ENCODE measurements at places on chromosomes 6 and 20.

DNA sequence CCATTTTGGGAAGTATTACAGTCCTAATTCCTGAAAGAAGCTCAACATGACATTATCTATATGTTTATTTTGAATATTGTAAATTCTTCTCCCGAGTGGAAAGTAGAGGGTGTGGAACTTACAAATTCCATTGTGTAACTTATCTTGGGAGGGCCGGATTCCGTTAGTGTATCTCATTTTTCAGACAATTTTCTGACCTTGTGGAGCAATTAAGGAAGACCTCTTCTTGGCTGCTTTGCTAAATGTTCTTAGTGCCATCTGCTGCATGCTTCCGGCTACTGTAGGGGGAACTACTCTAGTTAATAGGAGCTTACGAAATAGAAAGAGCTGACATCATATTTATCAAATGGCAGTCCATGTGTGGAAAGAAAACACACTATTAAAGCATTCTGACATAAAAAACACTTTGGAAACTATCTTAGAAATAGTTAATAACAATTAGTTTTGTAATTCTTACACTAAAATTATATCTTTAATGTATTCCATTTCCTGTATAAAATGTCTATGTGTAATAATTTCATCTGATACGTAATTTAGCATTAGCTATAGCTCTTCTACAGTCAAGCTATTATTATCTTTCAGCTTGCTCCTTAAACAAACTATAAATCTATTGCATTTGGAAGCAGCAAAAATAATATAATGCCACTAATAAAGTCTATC, 41.5 kb upstream of the KCNQ5 start:
- DNase-seq: peak; percentile 4

DNA sequence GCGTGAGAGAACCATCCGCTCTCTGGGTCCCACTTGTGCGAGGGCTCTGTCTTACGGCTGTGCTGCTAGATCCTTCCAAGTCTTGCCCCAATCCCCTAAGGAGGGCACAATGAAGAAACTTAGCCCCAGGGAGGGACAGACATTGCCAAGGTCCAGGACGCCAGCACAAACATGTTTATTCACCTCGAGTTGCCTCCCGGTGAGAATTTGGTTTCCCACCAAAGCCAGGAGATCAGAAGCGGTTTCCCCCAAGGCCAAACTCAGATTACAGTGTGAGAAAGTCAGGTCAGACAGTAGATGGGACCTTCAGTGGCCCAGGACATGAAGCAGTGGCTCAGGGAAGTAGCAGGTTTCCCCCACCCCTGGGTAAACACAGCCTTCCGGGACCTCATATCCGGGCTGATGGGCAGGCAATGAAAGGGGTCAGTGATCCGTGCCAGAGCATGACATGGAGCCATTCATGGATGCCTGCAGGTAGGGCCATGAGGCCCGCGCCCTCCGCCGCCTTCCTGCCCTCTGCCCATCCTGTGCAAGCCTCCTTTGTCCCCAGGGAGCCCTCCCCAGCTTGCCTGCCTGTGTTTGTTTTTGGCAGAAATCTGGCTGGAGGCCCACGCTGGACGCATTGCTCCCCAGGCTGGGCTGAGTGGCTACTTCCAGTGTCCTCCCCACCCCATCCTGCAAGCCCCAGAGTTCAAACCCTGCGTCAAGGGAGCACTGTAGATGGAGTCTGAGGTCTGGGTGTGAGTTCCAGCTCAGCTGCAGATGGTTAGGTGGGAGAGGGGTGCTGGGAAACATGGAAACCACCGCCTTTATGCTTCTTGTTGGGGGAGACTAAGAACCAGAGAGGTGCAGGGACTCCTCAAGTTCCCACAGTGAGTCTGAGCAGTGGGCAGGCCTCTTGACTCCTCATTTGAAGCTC, 2.0 kb downstream of the BPIFB2 start:
- no peak for DNase-seq

DNA sequence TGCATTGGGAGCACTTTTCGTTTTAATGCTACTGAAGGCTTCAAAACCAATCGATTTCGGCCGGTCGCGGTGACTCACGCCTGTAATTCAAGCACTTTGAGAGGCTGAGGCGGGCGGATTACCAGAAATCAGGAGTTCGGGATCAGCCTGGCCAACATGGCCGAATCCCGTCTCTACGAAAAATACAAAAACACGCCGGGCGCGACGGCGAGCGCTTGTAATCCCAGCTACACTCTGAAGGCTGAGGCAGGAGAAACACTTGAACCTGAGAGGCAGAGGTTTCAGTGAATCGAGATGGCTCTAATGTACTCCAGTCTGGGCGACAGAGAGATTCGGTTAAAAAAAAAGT, 58.4 kb downstream of the TRIM38 start:
- DNase-seq: no peak

- DNase-seq: no peak
These were observed 327.2 kb downstream of the CBLN4 start for GRCh38 chr20:55678126-55678525.

DNA sequence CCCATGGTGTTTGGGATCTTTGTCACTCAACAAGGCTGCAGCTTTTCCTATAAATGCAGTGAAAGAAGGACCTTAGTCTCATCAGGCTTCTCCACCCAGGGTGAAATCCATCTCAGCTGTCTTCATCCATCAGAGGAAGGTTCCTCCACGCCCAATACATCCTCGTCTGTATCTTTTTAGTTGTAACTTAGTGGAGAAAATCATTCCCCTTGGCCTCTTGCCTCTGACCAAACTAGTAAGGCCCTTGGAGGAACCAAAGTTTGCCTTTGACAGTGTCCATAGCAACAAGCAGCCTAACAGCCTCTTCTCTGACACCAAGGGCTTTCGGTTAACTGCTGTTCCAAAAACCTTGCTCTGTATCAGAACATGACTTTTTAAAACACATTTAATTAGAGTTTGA, 230.3 kb upstream of the ECI2 start:
- no peak for DNase-seq

DNA sequence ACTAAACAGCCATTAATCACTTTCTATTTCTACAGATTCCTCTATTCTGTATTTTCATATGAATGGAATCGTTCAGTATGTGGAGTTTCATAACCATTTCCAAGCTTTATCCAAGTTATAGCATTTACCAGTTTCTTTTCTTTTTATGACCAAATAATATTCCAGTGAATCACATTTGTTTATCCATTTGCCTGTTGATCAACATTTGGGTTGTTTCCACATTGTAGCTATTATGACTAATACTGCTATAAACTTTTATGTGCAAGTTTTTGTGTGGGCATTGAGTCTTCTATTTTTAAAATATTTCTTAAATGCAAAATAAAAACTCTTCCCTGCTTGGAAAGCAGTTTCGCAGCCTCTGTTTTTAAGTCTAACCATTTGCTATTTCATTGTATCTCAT, 336.4 kb upstream of the OPRM1 start:
- DNase-seq: no peak

- DNase-seq: no peak
These were observed 67.6 kb downstream of the NUDT3 start for GRCh38 chr6:34324738-34325444.

- DNase-seq: no peak
These were observed 29.2 kb downstream of the YTHDF1 start for GRCh38 chr20:63186528-63187316.

GRCh38 chr6:137866200-137866913, 702 bp upstream of the TNFAIP3 start:
- no peak for DNase-seq

- DNase-seq: no peak
These were observed 112.9 kb downstream of the TBC1D7 start for GRCh38 chr6:13215390-13215789.

DNA sequence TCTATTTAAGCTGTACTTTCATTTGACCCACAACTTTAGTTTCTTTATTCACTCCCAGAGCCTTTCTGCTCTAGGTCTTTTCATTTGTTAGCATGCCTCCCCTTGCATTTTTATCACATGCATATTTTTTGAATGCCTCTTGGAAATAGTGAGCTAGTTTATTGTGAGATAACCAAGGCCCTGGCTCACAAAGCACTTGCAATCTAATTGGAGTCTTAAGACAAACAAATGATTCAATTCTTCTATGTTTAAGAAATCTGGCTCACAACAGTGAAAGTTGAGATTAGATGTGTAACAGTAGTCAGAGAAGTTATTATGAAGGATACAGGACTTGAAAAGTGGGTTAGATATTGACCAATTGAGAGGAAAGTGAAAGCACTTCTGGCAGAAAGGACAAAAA, 173.4 kb downstream of the MOXD1 start:
- no peak for DNase-seq

- no peak for DNase-seq
These were observed 312.6 kb upstream of the ID4 start for GRCh38 chr6:19524366-19525186.
